Epithelial cell of proximal tubule (primary cell): ENCODE measurements at places on chromosomes 1 and 21. TPM values are rescaled to one million over a fixed set of nuclear protein-coding genes. Genes with fewer than 3 reads are reported as not detected.

KRTAP13-2 gene
- not detected in 2 replicates for total RNA-seq

DNA sequence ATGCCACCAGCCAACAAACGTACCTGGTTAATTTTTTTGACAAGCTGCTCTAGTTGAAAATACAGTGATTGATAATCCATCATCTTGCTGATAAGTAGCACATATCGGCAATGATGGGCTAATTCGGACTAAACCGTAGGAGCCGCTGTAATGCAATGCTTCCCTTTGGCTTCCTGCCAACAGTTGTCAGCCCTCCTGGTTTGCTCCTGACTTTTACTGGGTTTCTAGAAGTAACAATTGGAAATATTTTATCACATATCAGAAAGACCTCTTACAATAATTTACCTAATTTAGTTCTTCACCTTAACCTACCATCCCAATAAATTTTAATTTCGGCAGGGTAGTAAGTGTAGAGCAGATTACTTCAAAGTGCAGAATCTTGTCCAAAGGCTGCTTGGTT lies 148.5 kb downstream of the DHRS3 start:
- no peak for DNase-seq

GRCh38 chr1:7136166-7136953 lies 351.1 kb downstream of the CAMTA1 start:
- no peak for DNase-seq

DNA sequence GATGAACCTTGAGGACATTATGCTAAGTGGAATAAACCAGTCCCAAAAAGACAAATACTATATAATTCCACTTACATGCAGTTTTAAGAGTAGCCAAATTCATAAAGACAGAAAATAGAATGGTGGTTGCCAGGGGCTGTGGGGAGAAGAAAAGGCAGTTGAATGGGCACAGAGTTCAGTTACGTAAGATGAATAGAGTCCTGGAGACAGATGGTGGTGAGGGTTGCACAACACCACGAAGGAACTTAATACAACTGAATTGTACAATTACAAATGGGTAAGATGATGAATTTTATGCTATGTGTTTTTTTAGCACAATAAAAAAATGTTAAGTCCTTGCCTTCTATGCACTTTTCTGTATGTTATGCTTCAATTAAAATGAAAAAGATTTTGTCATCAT lies 66.6 kb downstream of the CD34 start:
- no peak for DNase-seq

- no peak for DNase-seq
Measured at GRCh38 chr1:225816643-225817538, 7.0 kb downstream of the EPHX1 start.

C2CD2 gene
- total RNA-seq, result 7.1 and 7.6 TPM in 2 replicates

DNA sequence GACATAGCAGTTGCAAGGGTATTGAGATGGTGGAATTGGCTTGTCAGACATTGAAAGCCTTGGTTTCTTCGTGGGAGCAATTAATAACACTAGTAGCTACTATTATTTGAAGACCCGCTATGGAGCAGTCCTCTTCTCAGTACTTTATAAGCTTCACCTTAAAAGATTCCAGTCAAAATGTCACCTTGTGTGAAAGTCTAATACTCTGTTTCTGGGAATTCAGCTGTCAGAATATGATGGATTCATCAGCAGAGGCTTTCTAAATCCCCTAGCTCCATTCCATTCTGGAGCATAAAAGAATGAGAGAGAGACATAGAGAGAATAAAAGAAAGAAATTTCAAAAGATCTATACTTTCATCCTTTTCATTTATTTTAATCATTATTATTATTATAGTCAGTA lies 375.9 kb upstream of the ADGRL2 start:
- DNase-seq, result no peak

- no peak for DNase-seq
Measured at GRCh38 chr1:21759818-21760217, 23.1 kb downstream of the USP48 start.

OR14K1 gene
- total RNA-seq, result not detected in 2 replicates

RSBN1 gene
- total RNA-seq, result 11.1 and 27.7 TPM in 2 replicates

TMEM269 gene
- total RNA-seq, result not detected in 2 replicates

DNA sequence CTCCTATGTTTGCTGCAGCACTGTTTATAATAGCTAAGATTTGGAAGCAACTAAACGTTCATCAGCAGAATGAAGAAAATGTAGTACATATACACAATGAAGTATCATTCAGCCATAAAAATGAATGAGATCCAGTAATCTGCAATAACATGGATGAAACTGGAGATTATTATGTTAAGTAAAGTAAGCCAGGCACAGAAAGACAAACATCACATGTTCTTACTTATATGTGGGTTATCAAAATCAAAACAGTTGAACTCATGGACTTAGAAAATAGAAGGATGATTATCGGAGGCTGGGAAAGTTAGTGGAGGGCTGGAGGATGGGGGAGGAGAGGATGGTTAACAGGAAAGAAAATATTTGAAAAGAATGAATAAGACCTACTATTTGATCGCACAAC lies 1017.6 kb downstream of the KCNT2 start:
- no peak for DNase-seq

NCAM2 gene
- 0.07 TPM in 1 of 2 replicates, not detected in the other for total RNA-seq

GRCh38 chr1:186303911-186304310 lies 71.1 kb downstream of the TPR start:
- DNase-seq, result no peak

OR2L3 gene
- not detected in 2 replicates for total RNA-seq

CYP4Z1 gene
- total RNA-seq, result not detected in 2 replicates

DNA sequence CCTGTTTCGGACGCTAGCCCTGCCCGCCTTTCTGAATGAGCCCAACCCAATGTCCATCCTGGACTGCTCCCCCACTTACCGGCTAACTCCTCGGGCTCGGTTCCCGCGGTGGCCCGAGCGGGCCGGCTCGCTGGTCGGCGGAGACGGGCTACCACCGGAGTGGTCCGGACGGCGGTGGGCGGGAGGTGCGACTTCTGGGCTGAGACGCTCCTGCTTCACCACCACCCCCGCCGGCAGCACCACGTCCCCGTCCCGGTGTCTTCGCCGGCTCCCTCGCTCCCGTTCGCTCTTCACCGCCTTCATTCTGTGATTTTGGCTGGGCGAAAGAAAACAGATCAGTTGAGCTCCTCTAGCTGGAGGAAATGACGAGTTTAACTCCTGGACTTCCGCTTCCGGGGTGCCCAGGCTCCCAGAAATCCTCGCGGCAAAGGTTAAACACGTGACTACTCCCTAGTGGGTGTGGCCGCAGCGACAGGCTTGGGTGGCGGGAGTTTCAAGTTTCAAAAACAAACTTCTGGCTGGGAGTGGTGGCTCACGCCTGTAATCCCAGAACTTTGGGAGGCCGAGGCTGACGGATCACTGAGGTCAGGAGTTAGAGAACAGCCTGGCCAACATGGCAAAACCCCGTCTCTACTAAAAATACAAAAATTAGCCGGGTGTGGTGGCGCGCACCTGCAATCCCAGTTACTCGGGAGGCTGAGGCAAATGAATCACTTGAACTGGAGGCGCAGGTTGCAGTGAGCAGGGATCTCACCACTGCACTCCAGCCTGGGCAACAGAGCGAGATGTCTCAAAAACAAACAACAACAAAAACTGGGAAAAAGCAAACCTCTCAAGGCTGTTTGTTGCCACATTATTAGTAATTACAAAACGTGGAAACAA lies at the start of gene SNIP1:
SNIP1 (minus strand) TSS at position 367 of the 882 bp plus-strand sequence; CDS start at position 303, 64 bp downstream.
- DNase-seq, result no peak

NCF2 gene
- total RNA-seq, result 25.6 and 32.0 TPM in 2 replicates

SZRD1 gene
- 82.6 and 111 TPM in 2 replicates for total RNA-seq

DNA sequence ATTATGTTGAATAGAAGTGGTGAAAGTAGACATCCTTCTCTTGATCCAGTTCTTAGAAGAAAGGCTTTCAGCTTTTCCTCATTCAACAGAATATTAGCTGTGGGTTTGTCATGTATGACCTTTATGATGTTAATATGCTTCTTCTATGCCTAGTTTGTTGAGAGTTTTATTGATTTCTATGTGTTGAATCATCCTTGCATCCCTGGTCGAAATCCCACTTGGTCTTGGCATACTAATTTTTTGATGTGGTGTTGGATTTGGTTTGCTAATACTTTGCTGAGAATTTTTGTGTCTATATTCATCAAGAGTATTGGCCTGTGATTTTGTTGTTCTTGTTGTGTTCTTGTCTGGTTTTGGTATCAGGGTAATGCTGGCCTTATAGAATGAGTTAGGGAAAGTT lies 20.9 kb downstream of the CD55 start:
- DNase-seq, result no peak

- no peak for DNase-seq
Measured at GRCh38 chr21:39346206-39346605, 2.7 kb downstream of the HMGN1 start.

EXO1 gene
- 13.4 and 30.2 TPM in 2 replicates for total RNA-seq

- DNase-seq, result no peak
Measured at GRCh38 chr1:2429780-2430591, 17.6 kb upstream of the PEX10 start.

- DNase-seq, result peak; percentile 18
Measured at GRCh38 chr1:170162459-170163246, 16.9 kb downstream of the NTMT2 start.

DNA sequence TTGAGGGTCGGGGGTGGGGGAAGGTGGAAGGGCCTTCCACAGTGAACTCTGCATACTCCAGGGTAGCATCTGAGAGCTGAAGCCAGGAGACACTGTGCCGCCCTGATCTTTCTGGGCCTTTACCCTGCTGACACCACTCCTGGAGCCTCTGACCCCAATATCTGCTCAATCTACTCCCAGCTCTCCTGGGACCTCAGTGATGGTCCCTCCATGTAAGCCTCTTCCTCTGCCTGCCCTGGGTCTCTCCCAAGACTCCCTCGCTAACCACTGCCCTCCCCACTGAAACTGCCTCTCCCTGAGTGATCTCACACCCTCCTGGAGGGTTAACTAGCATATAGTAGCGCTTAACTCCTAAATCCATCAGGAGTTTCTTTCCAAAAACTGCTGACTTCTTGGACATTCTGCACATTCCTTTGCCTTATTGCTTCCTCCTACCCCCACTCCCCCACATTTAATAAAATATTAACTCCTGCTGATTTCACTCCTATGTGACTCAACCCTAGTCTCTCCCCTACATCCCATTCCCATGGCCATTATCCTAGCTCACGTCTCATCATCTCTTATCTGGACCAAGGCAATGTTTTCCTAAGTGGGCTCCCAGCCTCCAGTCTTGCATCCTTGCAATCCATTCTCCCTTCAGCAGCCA lies 145.6 kb downstream of the HMGB4 start:
- peak; percentile 27 for DNase-seq

DNA sequence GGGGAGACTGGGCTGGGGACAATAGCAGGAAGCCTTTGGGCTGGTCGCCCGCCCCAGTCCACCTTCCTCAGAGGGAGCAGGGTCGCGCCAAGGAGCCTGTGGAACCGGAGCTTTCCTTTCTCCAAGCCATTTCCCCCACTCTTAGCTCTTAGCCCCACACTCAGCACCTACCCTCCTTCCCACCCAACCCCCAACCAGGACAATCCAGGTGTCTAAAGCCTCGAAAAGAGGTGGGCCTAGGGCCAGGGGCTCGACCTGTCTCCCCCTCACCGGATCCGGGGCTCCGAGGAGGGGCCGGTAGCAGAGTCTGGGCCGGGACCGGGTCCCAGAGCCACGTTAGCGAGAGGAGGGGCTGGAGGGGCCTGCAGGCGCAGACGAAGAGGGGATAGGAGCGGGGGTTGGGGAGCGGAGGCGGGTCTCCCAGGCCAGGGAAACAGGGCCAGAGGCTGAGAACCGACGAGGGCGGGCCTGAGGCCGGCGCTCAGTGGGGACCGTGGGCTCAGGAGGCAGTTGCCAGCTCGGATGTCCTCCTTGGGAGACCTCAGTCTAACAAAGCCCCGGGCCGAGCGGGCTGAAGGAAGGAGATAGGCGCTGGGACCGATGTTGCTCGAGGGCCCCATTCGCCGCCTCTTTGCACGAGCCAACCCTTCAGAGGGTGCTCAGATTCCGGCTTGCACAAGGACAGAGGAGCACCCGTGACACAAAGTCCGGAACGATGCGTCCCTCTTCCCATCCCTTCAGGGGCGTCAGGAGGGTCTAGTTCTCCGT lies 943 bp downstream of the SEMA6C start:
- DNase-seq, result no peak

- no peak for DNase-seq
Measured at GRCh38 chr1:44351289-44351688, 3.8 kb downstream of the ERI3 start.

RPRD2 gene
- total RNA-seq, result 8.1 and 8.6 TPM in 2 replicates

DNA sequence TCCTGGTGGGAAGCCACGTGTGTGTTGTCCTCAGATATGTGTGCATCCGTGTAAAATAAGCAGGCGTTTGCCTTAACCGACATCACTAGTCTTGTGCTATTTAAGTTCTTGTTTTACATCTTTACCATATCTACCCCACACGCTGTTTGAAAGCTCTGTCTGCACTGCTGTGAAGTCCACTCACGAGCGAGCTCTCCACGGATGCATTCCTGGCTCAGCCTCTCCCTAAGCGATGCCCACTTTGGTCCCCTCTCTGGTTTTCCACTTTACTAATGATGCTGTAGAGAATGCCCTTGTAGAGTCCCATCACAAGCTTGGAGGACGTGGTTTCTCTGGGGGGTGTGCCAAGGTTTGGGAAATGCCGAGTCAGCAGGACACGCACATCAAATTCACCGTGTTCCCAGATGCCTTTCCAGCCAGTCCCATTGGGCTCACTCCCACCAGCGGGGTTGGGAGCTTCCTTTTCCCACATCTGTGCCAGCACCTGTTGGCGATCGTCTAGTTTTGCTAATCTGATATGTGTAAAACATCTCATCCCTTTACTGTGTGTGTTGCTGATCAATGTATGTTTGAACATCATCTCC lies 43.8 kb downstream of the ACTL8 start:
- DNase-seq, result no peak

DNA sequence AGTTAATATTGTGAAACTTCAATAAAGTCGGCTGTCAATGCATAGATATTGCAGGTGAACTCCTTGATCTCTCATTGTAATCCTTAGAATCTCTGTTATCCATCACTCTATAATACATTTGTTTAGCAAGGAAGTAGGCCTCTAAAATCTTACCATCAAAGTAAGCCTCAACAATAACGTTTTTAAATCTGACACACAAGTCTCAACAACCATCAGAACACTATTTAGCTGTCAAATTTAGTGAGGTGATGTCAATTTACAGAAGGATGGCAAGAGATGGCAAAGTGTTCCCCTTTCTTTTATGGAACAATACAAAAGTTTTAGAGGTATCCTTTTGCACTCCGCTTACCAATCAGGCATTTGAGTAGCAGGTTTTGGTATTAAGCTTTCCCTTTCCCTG lies 67.6 kb downstream of the RWDD3 start:
- DNase-seq, result no peak

GRCh38 chr21:21713651-21714180 lies 715.5 kb downstream of the NCAM2 start:
- DNase-seq, result no peak

TTLL7 gene
- total RNA-seq, result 2.9 and 5.3 TPM in 2 replicates

SPRR3 gene
- total RNA-seq, result not detected in 2 replicates

DNA sequence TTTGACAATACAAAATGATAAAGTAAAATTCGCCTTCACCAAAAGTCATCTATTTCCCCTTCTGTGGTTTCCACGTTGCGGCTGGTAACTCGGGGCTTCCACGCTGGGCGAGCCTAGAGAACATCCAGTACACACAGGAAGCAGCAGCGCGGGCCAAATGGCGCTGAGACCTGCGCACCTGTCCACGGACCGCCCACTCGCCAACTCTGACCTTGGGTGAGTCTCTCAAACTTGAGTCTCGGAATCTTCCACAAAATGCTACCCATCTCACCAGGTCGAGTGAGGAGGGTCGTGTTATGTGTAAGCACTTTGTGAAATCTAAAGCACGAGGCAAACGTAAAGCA lies 820 bp upstream of the TTF2 start:
- no peak for DNase-seq

ASTN1 gene
- total RNA-seq, result 0.23 TPM in 1 of 2 replicates, not detected in the other

CFHR3 gene
- total RNA-seq, result not detected in 2 replicates

GRCh38 chr1:2284932-2285331 lies 56.8 kb downstream of the SKI start:
- DNase-seq, result no peak

GRCh38 chr1:113531321-113531720 lies 141.0 kb downstream of the MAGI3 start:
- DNase-seq, result no peak
